IPS DF 6.9 (cell line): ENCODE measurements at places on chromosomes 3 and 15.

GRCh38 chr3:173897631-173898030, 500.1 kb downstream of the NLGN1 start:
- DNase-seq: no peak
- H3K4me1 ChIP-seq: no peaks in the 10 kb centered on the region
- H3K27me3 ChIP-seq: no peaks in the 10 kb centered on the region
- H3K4me3 ChIP-seq: no peak overlapping the region

- H3K4me3 ChIP-seq: no peak overlapping the region
- no peaks in the 10 kb centered on the region for H3K27me3 ChIP-seq
- no peak for DNase-seq
- H3K36me3 ChIP-seq: no peaks in the 10 kb centered on the region
- no peak overlapping the region for H3K27ac ChIP-seq
These were observed 6.0 kb downstream of the HCLS1 start for GRCh38 chr3:121654493-121655385.

GRCh38 chr3:64011685-64012084, 11.6 kb downstream of the PSMD6 start:
- H3K36me3 ChIP-seq: peaks cover 13% of the 10 kb centered on the region; the same call in 1 of the 2 replicates
- H3K4me1 ChIP-seq: no peaks in the 10 kb centered on the region
- DNase-seq: no peak

GRCh38 chr3:32495085-32495484, 7.6 kb downstream of the CMTM6 start:
- no peak overlapping the region for H3K27ac ChIP-seq
- no peak overlapping the region for H3K4me3 ChIP-seq
- H3K27me3 ChIP-seq: no peaks in the 10 kb centered on the region
- no peak for DNase-seq
